ENCODE measurements at places on chromosomes 12 and 14.

DNA sequence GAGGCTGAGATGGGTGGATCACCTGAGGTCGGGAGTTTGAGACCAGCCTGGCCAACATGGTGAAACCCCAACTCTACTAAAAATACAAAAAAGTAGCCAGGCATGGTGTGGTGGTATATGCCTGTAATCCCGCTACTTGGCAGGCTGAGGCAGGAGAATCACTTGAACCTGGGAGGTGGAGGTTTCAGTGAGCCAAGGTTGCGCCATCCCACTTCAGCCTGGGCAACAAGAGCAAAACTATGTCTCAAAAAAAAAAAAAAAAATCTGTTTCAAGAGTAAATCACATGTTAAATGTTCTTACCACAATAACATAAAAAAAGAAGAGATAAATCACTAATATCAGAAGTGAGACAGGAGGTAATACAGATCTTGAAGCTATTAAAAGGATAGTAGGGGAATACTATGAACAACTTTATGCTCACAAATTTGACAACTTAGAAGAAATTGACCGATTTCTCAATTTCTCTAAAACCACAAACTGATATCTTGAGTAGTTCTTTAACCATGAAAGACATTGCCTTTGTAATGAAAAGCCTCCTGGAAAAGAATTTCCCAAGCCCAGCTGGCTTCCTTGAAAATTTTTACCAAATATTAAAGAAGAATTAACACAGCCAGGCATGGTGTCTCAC is 37.7 kb downstream of the TAOK3 start:
- no peak for DNase-seq

DNA sequence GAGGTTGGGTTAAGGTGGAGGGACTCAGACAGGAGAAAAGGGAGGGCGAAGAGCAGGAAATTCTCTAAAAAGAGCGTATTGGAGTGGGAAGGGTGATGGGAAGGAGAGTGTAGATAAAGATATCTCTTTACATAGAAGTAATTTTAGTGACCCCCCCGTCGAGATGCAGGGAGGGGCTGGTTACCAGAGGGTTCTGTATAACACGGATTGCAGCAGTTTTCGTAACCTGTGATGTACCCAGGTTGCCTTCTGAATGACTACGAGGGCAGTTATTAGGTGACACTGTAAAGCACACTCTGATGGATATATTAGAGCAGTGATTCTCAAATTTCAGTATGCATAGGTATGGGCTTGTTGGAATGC is 443 bp downstream of the DNAL1 start:
- no peak for DNase-seq

DNA sequence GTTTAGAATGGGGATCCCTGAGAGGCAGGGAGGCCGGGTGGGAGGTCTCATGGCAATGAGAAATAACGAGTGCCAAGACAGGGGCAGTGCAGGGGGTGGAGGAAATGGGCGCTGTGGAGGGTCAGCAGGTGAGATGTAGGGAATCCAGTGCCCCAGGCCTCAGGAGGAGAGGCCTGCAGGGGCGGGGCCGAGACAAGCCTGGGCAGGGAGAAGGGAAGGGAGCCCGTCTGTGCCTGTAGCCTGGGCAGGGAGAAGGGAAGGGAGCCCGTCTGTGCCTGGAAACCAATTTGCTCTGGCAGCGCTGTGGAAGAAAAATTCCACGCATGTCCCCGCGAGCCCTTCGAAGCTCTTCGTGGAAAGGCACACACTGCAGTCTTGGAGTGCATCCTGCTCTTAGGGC is 10.6 kb upstream of the NCOR2 start:
- DNase-seq, result no peak

DNA sequence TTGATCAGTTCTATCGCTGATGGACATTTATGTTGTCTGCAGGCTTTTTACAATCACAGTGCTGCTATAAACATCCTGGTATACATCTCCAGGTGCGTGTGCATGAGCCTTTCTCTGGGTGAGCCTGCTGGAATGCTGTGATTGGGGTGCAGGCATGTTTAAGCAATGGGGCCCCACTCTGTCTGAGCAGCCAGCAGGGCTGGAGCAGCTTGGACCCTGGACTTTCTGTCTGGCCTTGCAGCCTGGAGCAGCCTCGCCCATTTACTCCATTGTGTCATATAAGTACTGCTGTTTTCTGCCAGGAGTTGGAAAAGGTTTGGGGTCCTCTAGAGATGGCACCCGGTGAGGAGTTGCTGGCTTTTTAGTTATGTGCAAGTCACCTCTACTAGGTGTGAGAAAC is 199.0 kb downstream of the KIF26A start:
- DNase-seq, result no peak

- DNase-seq, result no peak
These were observed 10.2 kb downstream of the TPCN1 start for GRCh38 chr12:113231235-113232088.

DNA sequence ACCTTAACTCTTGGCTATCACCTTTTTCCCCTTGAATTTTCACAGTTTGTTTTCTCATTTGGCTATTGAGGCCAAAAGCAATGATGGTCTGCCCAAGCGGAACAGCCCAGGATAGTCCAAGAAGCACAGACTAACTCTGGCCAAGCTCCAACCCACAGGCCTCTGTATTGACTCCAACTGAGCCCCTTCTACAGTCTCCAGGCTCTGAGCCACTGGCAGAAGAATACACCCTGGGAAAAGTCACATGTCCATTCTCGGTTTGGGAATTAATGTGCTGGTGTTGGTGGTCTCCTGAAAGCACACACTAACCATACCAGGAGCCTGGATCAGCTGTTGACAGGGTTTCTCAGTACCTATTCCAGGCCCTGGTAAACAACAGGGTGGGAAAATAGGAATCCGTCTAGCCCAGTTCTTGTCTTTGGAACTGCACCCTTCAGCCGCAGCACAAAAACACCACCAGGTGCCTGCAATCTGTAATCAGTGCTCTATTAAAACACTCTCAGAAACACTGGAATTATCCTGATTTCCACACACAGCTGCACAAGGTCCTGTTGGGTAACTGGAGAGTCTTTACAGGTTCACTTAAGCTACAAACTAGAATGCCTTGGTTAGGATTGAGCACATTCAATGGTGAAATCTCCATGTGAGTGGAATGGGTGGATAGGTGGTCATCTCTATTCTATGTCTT is 63.6 kb downstream of the STXBP6 start:
- DNase-seq, result no peak

DNA sequence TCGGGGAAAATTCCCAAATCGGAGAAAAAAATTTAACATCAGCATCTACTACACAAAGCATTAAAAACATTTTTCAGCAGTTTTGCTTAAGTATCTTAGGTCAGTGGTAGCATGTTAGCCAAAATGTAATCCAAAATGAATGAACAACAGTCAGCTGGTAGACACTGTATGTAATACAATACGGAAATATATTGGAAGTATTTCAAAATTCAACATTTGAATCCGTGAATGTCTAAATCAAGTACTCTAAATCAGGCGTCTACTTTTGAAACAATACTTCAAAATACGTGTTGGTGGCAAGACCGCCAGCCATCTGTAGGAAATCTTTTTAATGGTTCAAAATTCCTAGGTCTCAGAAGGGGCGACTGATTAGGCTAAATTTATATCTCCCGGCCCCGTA is 1.1 kb downstream of the SCAF11 start:
- no peak for DNase-seq

- no peak for DNase-seq
These were observed 125.5 kb upstream of the NUDT4 start for GRCh38 chr12:93252221-93252620.

GRCh38 chr12:121188227-121188626 is 21.7 kb upstream of the P2RX4 start:
- no peak for DNase-seq

All from activated CD4-positive, alpha-beta T cell treated with anti-CD3 and anti-CD28 coated beads, Interleukin-10, Interleukin-2, amounts not matched to agents 100 ng/mL and 50 ng/mL, durations not matched to agents 16 hours and 8 hours (primary cell).